ENCODE measurements at places on chromosomes 3 and 15. TPM values are rescaled to one million over a fixed set of nuclear protein-coding genes. Genes with fewer than 3 reads are reported as not detected.

DNA sequence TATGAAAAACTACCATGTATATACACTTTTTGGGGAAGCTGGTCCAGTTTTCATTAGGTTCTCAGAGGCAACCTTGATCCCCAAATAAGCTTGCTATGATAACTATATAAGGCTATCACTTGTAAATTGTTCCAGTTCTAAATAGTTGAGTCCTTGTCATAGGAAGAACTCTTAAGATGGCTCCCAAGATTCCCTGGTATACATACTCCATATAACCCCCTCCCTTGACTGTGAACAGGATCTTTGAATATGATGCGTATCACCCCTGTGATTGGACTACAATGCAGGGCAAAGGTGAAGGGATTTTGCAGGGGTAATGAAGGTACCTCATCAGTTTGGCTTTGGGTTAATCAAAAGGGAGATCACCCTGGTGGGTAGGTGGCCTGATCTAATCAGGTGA is 48.6 kb upstream of the TRIM59 start:
- H3K4me3 ChIP-seq: no peak overlapping the region
- DNase-seq: no peak
- H3K36me3 ChIP-seq: peaks cover 10% of the 10 kb centered on the region

ERC2 gene
- polyA plus RNA-seq: 0.20 TPM

- H3K4me1 ChIP-seq: no peaks in the 10 kb centered on the region
- no peak for DNase-seq
- H3K27me3 ChIP-seq: no peaks in the 10 kb centered on the region
- no peak overlapping the region for H3K4me3 ChIP-seq
- no peak overlapping the region for H3K27ac ChIP-seq
These were observed 42.8 kb downstream of the TFDP2 start for GRCh38 chr3:142106548-142106947.

DNA sequence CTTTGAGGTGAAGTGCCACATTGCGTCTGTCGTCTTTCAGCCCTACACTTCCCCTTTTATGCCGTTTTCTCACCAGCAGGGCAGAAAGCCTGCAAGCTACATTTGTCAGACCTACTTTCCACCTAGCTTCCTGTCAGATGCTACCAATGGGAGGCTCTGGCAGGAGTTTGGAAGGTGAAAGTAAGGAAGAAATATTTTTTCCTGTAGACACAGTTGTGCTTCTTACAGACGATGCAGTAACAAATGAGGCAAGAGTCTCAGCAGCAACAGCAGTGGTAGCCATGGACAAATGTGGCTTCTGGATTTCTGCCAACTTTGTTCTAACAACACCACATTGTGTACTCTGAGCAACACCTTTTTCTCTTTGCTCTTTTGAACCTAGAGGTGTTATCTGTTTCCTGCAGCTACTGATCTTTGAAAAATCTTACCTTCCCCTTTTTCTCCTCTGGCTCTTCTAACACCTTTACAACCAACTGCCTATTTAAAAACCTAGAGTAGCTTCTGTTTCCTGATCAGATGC is 70.6 kb upstream of the STT3B start:
- H3K27me3 ChIP-seq: peaks cover 2% of the 10 kb centered on the region
- H3K36me3 ChIP-seq: no peaks in the 10 kb centered on the region
- H3K4me1 ChIP-seq: peaks cover 2% of the 10 kb centered on the region
- peak; percentile 56 for DNase-seq

LYZL4 gene
- polyA plus RNA-seq: not detected

- H3K36me3 ChIP-seq: no peaks in the 10 kb centered on the region
- H3K27ac ChIP-seq: no peak overlapping the region
- no peaks in the 10 kb centered on the region for H3K27me3 ChIP-seq
These were observed 58.2 kb upstream of the SNRPA1 start for GRCh38 chr15:101353240-101353639.

- H3K27me3 ChIP-seq: no peaks in the 10 kb centered on the region
- H3K27ac ChIP-seq: no peak overlapping the region
- peaks cover 23% of the 10 kb centered on the region for H3K4me1 ChIP-seq
- no peak overlapping the region for H3K4me3 ChIP-seq
- DNase-seq: no peak
These were observed 52.7 kb downstream of the RBMS3 start for GRCh38 chr3:29333576-29333975.

- H3K27me3 ChIP-seq: no peaks in the 10 kb centered on the region
- DNase-seq: peak; percentile 64
- H3K36me3 ChIP-seq: peaks cover 17% of the 10 kb centered on the region
- H3K4me3 ChIP-seq: peak overlapping the region; percentile 77
These were observed 767 bp downstream of the EPM2AIP1 start for GRCh38 chr3:36991923-36992805.

GALNT15 gene
- polyA plus RNA-seq: 6.8 TPM

DNA sequence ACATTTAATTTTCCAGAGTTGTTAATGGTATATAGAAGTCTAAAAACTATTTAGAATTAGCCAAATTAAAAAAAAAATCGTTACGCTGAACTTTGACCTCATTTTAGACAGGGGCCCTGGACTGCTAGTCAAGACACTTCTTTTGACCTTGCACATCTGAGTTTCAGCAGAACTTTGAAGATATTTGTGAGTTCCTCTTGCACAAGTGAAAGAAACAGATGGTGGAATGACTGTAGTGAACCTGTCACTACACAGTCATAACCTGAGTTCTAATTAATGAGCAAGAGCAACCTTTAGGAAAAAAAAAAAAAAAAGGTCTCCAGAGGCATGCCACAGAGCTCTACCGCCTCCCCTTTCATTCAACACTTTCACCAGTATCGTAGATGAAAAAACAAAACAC is 5.3 kb downstream of the MYO5C start:
- H3K4me1 ChIP-seq: peaks cover 8% of the 10 kb centered on the region
- no peaks in the 10 kb centered on the region for H3K36me3 ChIP-seq
- no peak for DNase-seq
- H3K27me3 ChIP-seq: peaks cover 9% of the 10 kb centered on the region
- H3K27ac ChIP-seq: no peak overlapping the region

DNA sequence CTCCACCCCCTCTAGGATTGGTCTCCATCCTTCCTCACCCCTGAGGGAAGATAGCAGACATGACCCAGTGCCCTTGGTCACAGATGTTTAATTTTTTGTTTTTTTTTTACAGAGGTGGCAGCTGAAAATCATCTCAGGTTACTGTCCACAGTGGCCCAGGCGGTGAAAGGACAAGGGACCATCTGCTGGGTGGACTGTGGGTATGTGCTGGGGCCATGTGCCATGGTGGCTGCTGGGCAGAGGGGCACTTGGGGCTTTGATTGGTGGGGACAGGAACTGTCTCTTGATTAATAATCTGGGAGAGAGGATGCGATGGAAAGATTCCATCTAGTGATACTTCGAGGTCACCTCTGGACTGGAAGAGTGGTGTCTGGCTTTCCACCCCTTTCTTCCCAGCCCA is 25.4 kb downstream of the PDIA5 start:
- H3K4me1 ChIP-seq: peaks cover 17% of the 10 kb centered on the region
- peaks cover 15% of the 10 kb centered on the region for H3K36me3 ChIP-seq
- H3K4me3 ChIP-seq: no peak overlapping the region
- no peak for DNase-seq

DNA sequence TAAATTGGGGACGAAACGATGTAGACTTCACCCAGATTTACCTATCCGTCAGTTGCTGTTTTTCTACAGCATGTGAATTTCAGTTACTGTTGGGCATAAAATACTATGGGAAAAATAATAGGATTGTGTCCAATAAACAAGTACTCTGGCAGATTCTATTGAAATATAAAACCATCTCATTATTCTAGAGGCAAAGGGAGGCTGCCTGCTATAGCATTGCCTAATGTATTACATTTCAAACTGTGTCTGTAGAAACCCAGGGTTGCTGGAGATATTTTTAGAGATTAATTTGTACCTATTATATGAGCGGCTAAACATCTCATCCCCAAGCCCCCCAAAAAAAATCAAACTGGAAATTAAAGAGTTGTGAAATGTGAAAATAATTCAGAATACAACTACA is 159.6 kb upstream of the IL12A start:
- H3K27me3 ChIP-seq: no peaks in the 10 kb centered on the region
- peak overlapping the region; percentile 45 for H3K27ac ChIP-seq
- no peak for DNase-seq
- H3K4me3 ChIP-seq: no peak overlapping the region
- H3K4me1 ChIP-seq: peaks cover 7% of the 10 kb centered on the region

TRMT10C gene
- polyA plus RNA-seq: 17.0 TPM

GRCh38 chr3:105527949-105528348 is 161.2 kb downstream of the ALCAM start:
- peaks cover 1% of the 10 kb centered on the region for H3K36me3 ChIP-seq
- H3K4me1 ChIP-seq: no peaks in the 10 kb centered on the region
- no peak overlapping the region for H3K27ac ChIP-seq
- no peaks in the 10 kb centered on the region for H3K27me3 ChIP-seq
- no peak overlapping the region for H3K4me3 ChIP-seq
- no peak for DNase-seq

DNA sequence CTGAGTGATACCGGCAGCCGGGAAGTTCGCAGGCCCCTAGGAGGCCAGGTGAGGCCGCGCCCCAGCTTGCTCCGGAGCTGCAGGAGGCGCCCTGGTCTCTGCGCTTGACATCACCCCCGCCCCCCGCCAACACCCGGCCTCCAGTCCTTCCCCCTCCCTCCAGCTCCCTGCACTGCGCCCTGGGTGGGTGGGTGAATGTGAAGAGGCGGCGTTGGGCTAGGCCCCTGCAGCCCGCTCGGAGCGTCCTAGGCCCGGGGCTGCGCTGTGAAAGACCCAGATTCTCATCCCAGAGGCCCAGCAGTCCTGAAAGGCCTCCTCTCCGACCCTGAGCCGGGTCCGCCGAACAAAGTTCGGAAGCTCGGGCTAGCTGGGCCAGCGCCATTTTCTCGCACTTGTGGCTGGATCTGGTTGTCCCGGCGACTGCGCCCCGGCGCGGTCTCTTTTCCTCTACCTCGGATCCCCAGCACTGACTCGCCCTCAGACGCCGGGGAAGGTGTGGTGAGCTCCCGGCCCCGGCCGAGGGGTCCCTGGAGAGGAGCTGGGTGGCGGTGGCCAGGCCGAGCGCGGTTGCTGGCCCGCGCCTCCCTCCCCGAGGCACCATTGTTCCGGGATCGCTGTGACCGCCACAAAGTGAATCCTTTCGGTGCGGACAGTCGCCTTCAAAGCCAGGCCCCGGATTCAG is 12.9 kb downstream of the ZIC4 start:
- no peak overlapping the region for H3K4me3 ChIP-seq
- H3K36me3 ChIP-seq: no peaks in the 10 kb centered on the region
- peaks cover 100% of the 10 kb centered on the region for H3K27me3 ChIP-seq
- H3K4me1 ChIP-seq: no peaks in the 10 kb centered on the region
- H3K27ac ChIP-seq: no peak overlapping the region

DNA sequence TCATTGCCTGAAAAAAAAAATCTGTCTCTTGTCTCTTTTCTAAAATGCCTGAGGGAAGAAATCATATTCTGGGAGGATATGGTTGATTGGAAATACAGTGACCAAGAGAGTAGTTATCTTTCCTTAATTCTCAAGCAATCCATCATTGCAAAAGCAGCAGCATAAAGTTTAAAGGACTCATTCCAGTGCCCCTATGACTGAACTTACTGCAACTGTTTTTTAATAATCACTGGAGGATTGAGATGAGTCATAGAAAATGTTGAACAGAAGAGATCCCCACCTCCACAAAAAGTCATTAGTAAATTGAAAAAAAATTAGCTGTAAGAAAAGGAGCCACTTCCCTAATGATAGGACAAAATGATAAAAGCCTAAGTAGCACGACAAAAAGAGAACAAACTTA is 121.5 kb downstream of the SLC9A9 start:
- H3K27me3 ChIP-seq: no peaks in the 10 kb centered on the region
- no peak overlapping the region for H3K4me3 ChIP-seq
- peaks cover 2% of the 10 kb centered on the region for H3K4me1 ChIP-seq
- H3K27ac ChIP-seq: no peak overlapping the region
- DNase-seq: no peak
- H3K36me3 ChIP-seq: no peaks in the 10 kb centered on the region

ENTPD3 gene
- polyA plus RNA-seq: 3.6 TPM

DNA sequence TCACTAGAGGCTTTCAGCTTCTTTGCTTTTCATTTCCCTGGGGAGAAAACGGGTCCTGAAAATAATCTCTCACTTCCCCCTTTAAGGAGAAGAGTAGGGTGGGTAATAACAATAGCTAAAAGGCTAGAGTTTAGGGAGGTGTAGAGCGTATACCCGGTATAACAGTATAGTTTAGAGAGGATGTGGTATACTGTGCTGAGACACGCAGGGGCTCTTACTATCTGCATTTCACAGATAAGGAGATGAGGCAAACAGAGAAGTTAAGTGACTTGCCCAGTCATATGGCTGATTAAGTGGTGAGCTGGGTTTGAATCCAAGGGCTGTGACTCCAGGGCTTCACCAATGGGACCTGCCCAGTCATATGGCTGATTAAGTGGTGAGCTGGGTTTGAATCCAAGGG is 15.0 kb upstream of the KCNMB3 start:
- H3K36me3 ChIP-seq: no peaks in the 10 kb centered on the region
- H3K27me3 ChIP-seq: no peaks in the 10 kb centered on the region
- H3K4me1 ChIP-seq: no peaks in the 10 kb centered on the region

CPNE9 gene
- polyA plus RNA-seq: 0.16 TPM

GRCh38 chr3:111923095-111923771 is 55.6 kb upstream of the ABHD10 start:
- H3K27ac ChIP-seq: peak overlapping the region; percentile 41
- H3K4me1 ChIP-seq: no peaks in the 10 kb centered on the region
- no peak overlapping the region for H3K4me3 ChIP-seq

GRCh38 chr3:186746008-186746407 is 28.8 kb downstream of the KNG1 start:
- DNase-seq: peak; percentile 72
- no peaks in the 10 kb centered on the region for H3K27me3 ChIP-seq
- no peaks in the 10 kb centered on the region for H3K4me1 ChIP-seq

- H3K27me3 ChIP-seq: no peaks in the 10 kb centered on the region
- H3K4me1 ChIP-seq: peaks cover 9% of the 10 kb centered on the region
- peak; percentile 21 for DNase-seq
- peaks cover 22% of the 10 kb centered on the region for H3K36me3 ChIP-seq
These were observed 730 bp downstream of the ZKSCAN7 start for GRCh38 chr3:44555723-44556122.

- no peak overlapping the region for H3K27ac ChIP-seq
- no peak for DNase-seq
- H3K27me3 ChIP-seq: no peaks in the 10 kb centered on the region
- H3K4me1 ChIP-seq: no peaks in the 10 kb centered on the region
These were observed 20.3 kb upstream of the TNIK start for GRCh38 chr3:171480526-171480925.

- no peak overlapping the region for H3K4me3 ChIP-seq
- DNase-seq: peak; percentile 97
- no peaks in the 10 kb centered on the region for H3K27me3 ChIP-seq
- no peak overlapping the region for H3K27ac ChIP-seq
- no peaks in the 10 kb centered on the region for H3K36me3 ChIP-seq
These were observed 44.5 kb downstream of the NOX5 start for GRCh38 chr15:69058830-69059556.

DNA sequence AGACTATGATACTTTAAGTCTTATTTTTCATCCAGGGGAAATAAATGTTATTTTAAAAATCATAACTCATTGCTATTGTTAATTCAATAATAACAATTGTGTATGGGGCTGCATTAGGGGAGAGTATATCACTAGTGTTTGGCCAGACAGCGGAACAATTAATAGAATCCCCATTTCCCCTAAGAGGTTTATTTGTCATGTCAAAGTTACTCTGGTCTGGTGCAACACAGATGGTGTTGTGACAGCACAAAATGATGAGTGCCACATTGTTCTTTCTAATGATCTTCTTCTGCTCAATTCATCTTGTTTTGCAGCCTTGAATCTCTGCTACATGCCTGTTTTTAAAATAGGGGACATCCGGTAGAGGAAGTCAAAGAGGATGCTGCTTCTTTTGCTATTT is 351.6 kb downstream of the NSUN3 start:
- H3K27me3 ChIP-seq: no peaks in the 10 kb centered on the region
- DNase-seq: peak; percentile 4
- H3K4me1 ChIP-seq: peaks cover 7% of the 10 kb centered on the region
- no peaks in the 10 kb centered on the region for H3K36me3 ChIP-seq
- no peak overlapping the region for H3K4me3 ChIP-seq

RTP3 gene
- not detected for polyA plus RNA-seq
